ENCODE measurements at places on chromosomes 12 and 14.

DNA sequence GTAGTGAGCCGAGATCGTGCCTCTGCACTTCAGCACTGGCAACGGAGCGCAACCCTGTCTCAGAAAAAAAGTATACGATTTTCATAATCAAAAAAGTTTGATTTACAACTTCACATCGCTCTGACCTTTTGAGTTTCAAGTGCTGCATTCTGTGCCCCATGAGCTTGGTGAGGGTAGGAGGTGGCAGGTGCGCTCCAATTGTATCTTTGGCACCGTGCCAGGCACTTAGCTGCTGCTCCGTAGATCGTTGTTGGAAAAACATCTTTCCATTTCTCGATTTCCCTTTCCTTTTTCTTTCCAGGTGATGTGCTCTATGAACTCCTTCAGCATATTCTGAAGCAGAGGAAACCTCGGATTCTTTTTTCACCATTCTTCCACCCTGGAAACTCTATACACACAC lies 203.7 kb downstream of the ETV6 start:
- DNase-seq = no peak

DNA sequence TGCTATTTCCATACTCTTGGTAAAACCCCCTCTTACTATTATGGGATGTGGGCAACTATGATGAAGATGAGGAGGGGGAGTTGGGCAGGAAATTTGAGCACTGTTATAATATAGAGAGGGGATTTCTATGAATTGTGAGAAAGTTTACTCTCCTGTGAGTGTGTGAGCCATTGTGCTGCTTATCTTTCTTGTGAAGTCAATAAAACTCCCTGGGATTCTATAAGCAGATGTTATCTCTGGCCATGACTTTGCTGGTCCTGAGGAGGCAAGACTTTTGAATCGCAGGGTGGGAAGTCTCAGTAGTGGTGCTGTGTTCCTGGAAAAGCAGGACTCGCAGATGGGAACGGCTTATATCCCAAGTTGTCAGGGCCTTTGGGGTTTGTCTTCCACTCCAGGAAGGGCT lies 62.2 kb downstream of the EMP1 start:
- no peak for DNase-seq

- no peak for DNase-seq
Measured at GRCh38 chr14:58846682-58847465, 209.1 kb downstream of the DACT1 start.

DNA sequence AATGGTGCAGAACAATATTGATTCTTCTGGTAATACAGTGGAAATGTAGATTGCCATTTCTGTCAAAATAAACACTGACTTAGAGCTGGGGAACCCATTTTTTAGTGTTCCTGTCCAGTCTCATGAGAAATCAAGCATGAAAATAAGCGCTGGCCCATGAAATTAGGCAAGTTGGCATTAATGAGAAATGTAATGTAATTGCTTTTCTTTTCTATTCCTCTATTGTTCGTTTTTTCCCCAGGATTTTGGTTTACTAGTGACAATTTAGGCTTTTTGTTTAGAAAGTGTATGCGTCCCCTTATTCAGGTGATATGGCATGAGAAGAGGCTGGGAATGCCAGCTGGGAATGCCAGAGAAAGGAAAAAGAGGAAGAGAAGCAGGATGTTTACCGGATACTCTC lies 64.4 kb upstream of the KICS2 start:
- DNase-seq = no peak

DNA sequence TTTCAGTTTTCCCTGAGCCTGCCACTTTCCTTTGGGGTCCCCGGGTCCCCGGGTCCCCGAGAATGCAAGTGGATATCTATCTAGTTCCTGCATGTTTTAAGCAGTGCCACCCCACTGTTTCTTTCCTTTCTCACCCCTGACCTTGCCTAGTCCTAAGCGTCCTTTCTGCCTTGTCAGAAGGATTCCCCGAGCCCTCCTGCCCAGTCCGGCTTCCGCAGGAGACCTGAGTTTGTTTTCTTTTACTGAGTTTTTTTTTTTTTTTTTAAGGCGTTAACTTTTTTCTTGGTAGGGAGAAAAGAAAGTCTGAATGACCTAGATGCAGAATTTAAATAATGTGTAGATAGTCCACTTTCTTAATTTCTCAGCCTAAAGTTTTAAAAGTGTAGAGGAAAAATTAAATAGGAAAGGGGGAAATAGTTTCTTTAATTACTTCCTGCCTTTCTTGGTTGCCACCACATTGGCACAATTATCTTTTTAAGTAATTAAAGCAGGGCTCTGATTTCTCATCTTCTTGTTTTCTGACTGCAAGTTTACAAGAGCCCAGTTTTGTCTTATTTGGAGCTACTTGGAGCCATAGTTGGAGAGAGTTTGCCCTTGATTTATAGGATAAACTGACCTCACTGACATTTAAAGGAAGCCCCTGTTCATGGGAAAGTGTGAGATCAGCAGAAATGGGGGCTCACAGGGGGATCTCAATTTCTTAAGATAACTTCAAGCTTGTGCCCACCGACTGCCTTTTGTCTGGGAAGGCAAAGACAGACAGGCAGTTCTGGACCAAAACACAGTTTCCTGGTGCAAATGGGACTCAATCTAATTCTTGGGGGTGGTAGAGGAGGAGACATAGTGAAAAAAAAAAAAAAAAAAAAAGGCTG lies 2.9 kb downstream of the PAX9 start:
- DNase-seq = no peak

- no peak for DNase-seq
Measured at GRCh38 chr12:93571925-93572711, at the start of gene SOCS2. Gene SOCS2, plus strand, starts transcription at chr12:93572675. Its CDS starts 223 bp downstream, at chr12:93572898.
